ENCODE measurements at places on chromosomes 16 and 17. TPM values are rescaled to one million over a fixed set of nuclear protein-coding genes. Genes with fewer than 3 reads are reported as not detected.

HOXB9 gene
- not detected for total RNA-seq

EVPLL gene
- 1.9 TPM for total RNA-seq

KCNJ12 gene
- 0.07 TPM for total RNA-seq

CCDC40 gene
- total RNA-seq = 0.19 TPM

ESRP2 gene
- 55.9 TPM for total RNA-seq

PRSS36 gene
- total RNA-seq = not detected

KRTAP1-1 gene
- total RNA-seq = not detected

ABI3 gene
- total RNA-seq = not detected

GPR139 gene
- total RNA-seq = not detected

MT1H gene
- total RNA-seq = not detected

MYH1 gene
- not detected for total RNA-seq

XYLT1 gene
- 0.14 TPM for total RNA-seq

DUXB gene
- total RNA-seq = not detected

TLCD3B gene
- total RNA-seq = 0.14 TPM

C17orf113 gene
- total RNA-seq = 0.74 TPM

HSF4 gene
- not detected for total RNA-seq

MMP25 gene
- total RNA-seq = 0.56 TPM

RHBDL3 gene
- not detected for total RNA-seq

ASPHD1 gene
- total RNA-seq = 5.4 TPM

PDXDC1 gene
- total RNA-seq = 41.2 TPM

Data from airway epithelial cell (primary cell).